ENCODE measurements at places on chromosomes 12 and 14.

- DNase-seq, result no peak
Measured at GRCh38 chr14:64060648-64061096, 207.9 kb downstream of the SYNE2 start.

DNA sequence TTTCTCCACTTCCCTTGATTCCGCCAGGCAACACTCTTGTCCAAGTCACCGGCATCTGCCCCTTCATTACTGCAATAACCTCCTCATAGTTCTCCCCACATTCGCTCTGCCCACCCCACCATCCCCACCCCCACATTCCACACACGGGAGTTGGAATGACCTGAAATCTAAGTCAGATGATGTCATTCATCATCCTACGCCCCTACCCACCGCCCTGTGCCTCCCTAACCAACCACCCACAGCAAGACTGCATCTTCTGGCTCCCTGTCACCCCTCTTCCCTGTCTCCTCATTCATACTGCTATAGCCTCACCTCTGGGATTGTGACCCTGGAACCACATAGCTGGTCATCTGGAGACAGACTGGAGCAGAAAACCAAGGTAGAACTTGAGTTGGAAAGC is 7.9 kb upstream of the PWP1 start:
- DNase-seq, result no peak

- DNase-seq, result no peak
Measured at GRCh38 chr12:27982951-27983350, 10.4 kb upstream of the PTHLH start.

- DNase-seq, result no peak
Measured at GRCh38 chr12:42143452-42144157, 1.1 kb downstream of the GXYLT1 start.

DNA sequence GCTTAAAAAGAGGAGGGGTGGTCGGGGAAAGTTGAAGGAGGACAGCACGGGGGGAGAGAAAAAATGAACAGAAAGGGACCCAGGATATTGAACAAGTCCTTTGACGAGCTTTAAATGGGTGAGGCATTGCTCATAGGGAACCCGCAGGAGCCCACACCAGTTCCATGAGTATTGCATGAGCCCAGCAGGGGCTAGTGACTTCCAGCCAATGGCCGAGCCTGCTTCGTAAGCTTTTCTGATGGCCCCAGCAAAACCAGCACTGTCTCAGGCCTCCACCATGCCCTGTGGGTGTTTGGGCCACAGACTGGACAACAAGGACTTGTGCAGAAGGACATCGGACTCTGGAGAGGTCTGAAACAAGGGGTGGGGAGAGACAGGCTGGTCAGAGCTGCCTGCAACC is 109.5 kb downstream of the ZFP36L1 start:
- DNase-seq, result no peak

DNA sequence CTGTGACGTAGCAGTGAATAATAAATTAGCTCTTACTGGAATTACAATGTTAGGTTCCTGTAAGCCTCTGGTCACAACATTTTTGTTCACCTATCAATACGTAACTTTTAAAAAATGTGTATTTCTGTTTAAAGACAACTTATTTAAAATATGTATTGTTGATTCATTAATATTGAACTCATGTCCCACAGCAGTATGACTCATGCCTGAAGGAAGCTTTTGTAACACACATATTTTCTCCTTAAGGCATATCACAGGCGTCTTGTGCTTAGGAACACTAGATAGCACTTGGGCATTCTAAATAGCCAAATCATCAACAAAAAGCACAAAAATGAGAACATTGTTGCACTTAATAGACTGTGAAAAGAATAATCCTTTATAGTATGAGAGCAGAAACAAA is 92.5 kb downstream of the GPHN start:
- DNase-seq, result no peak

GRCh38 chr14:101595887-101596721 is 34.8 kb downstream of the DIO3 start:
- DNase-seq, result no peak

DNA sequence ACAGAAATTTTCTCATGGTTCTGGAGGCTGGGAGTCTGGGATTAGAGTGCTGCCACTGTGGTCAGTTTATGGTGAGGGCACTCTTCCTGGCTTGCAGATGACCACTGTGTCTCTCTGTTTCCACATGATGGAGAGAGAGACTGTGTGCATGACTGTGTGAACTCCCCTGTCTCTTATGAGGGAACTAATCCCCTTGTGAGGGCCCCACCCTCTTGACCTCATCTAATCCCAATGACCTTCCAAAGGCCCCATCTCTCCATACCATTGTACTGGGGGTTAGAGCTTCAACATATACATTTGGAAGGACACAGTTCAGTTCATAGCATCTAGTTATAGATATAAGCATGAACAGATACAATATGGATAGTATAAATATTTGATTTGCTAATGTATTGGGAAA is 31.7 kb downstream of the ANO6 start:
- no peak for DNase-seq

DNA sequence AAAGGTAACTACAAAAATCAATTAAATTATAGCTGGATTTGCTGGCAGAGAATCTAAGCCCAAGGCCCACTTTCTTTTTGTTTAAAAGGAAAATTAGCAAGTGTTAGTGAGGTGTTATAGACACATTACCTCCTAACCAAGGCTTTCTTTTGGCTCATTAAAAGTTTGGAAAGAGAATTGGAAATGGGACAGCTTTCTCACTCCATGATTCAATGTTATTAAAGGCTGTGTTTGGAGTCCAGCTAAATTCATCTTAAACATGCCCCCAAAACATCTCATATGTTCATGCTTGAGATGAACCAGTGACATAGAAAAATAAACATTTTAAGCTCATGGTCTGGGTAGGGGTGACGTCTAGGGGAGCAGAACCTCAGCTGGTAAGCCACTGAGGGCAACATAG is 13.4 kb upstream of the PGF start:
- no peak for DNase-seq

GRCh38 chr12:14650789-14651188 is 45.6 kb downstream of the GUCY2C start:
- no peak for DNase-seq

GRCh38 chr14:91996948-91997371 is 42.9 kb downstream of the TRIP11 start:
- DNase-seq, result no peak

- DNase-seq, result no peak
Measured at GRCh38 chr14:90500665-90501370, 104.0 kb downstream of the CALM1 start.

GRCh38 chr12:105470102-105470501 is 139.6 kb downstream of the C12orf75 start:
- no peak for DNase-seq

DNA sequence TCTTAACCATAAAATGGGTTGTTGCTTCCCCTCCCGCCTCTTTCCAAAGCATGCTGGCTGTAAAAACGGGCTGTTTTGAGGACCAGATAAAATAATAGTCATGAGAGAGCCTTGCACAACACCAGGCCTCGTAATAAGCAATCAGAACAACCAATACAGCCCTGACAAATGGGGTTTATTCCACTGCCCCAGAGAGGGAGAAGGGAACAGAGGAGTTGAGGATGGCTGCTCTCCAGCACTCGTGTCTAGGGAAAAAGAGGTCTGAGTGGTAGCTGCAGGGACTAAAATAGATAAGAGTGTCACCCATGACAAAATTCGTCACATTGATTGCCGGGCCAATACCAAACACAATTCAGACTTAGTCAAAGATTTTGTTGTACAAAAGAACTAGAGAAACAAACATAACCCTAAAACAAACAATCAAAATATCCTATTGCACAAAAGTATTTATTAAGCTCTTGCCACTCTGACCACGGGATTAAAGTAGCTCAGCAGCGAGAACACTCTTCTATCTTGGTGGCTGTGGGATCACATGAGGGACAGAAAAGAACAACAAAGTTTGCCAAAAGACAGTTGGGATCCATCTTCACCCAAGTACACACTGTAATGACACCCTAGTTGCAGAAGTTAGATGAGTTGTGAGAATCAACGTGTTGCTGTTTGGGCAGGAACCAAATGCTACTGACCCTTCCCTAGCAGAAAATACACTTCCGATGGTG is 188.0 kb downstream of the FOXN3 start:
- no peak for DNase-seq

DNA sequence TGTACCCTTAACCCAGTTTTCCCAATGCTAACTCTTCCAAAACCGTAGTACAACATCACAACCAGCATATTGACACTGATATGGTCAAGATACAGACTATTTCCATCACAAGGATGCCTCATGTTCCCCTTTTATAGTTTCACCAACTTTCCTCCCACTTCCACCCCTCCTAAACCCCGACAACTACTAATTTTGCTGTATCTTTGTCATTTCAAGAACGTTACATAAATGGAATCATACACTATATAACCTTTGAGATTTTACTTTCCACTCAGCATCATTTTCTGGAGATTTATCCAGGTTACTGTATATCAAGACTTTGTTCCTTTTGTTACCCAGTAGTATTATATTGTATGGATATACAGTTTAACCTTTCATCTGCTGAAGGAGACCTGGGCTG is 88.9 kb downstream of the MED13L start:
- DNase-seq, result no peak

GRCh38 chr14:88791629-88792472 is 902 bp downstream of the EML5 start:
- DNase-seq, result no peak

DNA sequence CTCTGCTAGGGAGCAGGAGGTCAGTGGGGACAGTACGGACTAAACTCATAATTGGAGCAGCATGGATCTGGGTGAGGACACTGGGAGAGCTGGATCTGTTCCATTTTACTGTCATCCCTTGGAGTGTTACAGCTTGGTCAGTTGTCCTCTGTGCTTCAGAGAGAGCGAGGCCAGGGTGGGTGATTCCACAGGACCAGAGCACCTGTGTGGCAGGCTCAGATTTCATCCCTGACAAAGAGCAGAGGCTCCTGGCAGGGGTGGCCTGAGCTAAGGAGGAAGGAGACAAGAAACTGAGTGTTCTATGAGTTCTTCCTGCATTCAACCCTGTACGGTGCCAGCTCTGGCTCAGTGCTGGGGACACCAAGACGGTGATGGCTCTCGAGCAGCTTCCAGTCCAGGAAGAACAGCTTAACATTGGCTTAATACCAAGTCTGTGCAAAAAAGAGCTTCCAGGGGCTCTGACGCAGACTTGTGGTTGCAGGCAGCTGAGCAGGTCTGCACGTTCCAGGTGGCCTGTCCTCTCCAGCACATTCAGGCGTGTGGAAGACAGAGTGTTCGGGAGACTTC is 8.4 kb upstream of the PGF start:
- DNase-seq, result no peak

GRCh38 chr12:125402874-125403789 is 337.9 kb downstream of the AACS start:
- DNase-seq, result no peak

GRCh38 chr14:51668870-51669269 is 17.2 kb downstream of the FRMD6 start:
- no peak for DNase-seq

DNA sequence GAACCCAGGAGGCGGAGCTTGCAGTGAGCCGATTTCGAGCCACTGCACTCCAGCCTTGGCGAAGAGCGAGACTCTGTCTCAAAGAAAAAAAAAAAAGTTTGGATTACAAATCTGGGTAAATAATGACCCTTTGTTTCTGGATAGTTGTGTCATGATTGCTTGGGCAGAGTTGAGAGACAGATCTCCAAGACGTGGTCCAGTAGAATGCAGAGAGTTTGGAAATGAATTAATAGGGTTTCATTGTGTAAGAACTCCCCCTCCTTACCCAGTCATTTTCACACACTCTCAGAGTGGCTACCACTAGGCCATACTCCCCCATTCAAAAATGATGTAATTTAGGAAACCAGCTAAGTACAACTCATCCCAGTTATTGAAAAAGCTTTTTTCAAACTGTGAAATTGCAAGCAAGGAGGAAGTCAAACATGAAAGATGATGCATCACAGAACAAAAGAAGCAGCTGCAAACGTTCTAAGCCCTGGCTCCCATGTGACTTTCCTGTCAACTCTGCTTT is 1331.9 kb downstream of the AACS start:
- no peak for DNase-seq

GRCh38 chr12:95977764-95978305 is 18.3 kb downstream of the HAL start:
- DNase-seq, result no peak

- no peak for DNase-seq
Measured at GRCh38 chr14:72177251-72177650, 245.0 kb downstream of the RGS6 start.

DNA sequence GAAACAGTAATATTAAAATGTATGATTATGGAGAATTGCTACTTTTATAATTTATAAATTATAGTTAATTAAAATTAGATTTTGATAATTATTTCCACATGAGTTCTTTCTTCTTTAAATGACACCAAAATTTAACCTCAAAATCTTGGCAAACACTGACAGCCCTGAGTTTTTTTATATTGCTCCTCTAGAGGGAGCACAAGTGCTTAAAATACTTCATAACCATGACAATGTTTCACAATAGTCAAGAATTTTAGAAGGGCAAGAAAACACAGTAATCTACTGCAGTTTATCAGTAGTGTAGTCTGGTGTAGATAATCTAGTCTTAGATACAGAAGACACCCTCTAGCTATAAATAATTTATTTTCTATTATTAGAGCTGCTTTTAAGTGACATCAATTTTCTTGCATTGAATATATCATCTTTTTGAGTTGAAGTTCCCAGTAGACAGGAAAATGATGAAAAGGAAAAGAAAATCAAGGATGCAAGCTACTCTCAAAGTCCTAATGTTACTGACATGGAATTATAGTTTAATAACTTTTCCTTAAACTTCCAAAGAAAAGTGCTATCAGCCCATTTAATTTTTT is 14.3 kb upstream of the PTGER2 start:
- no peak for DNase-seq

GRCh38 chr12:119200601-119201000 is 21.9 kb downstream of the HSPB8 start:
- no peak for DNase-seq

DNA sequence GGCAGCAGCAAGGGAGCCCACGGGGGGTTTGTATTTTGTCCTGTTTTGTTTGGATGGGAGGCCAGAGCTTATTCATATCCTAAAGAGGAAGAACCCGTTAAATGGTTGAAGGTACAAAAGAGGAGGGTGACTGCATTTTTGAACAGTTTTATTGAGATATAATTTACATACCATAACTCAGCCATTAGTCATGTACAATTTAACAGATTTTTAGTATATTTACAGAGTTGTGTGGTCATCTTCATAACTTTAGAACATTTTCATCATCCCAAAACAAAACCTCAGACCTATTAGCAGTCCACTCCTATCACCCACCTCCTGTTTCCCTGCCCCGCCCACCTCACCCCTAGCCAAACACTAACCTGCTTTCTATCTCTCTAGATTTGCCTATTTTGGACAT is 12.6 kb downstream of the NRDE2 start:
- no peak for DNase-seq

- no peak for DNase-seq
Measured at GRCh38 chr12:11876307-11876706, 194.4 kb upstream of the BCL2L14 start.

- no peak for DNase-seq
Measured at GRCh38 chr12:5509102-5509501, 77.2 kb downstream of the NTF3 start.

DNA sequence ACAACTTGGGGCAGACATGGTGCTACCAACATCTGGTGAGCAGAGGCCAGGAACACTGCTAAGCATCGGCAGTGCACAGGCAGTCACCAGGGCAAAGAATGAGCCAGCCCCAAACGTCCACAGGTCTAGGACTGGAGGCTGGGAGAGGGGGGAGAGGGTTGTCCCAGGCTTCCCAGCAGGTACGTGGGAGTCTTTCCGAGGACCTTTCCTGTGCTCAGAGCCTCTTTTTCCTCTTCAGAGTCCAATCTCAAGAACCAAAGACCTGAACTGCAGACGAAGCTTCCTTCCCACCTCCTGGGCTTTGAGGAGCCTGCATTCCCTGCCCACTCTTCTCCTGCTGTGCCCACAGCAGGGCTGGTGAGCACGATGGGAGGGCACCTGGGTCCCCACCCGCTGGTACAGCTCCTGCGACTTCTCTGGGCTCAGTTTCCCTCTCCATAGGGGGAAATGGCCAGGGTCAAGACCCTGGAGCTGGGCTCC is 48.7 kb downstream of the DLK1 start:
- DNase-seq, result no peak
